ENCODE measurements at places on chromosomes 1 and 21.

DNA sequence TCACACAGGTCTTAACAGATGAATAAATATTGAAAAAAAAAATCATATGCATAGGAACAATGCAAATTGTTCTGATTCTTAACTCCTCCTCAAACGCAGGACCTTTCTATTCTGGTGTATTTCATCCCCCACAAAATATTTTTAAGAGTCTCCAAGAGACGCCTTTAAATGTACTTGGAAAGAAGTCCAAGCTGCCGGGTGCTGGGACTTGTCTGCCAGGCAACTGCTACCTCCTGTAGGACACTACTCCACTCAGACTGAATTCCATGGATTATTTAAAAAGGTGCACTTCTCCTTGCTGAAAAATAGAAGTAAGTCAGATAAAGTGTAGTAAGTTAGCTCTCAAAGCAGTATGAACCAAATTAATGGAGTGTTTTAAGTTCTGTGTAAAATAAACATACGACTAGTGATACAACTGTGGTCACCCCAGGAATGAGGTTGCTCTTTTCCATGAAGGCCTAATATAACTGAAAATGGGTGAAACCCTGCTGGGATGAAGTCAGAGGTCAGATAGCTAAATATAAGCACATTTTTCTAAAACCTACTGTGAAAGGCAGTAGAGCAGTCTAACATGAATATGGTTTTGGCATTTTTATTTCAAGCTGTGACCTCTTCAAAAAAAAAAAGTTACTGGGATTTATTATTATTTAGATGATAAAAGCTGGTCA is 189.2 kb upstream of the PBX1 start:
- no peak for DNase-seq

DNA sequence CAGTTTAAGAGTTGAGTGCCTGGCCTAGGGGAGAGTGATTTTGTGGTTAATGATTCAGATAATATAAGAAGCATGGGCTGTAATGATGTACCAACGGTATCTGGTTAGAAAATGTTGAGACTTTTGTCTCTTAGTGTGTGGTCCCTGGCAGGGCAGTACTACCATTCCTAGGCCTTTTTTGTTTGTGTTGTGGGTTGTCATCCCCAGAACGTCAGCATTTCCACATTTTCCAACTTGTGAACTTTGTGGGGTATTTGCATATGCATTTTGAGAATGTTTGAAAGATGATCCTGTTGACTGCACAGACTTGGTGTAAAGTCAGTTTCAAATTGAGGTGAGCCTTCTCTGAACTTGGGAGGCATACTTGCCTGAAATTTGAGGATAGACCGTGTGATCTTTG is 11.4 kb downstream of the NEK7 start:
- DNase-seq: no peak

- no peak for DNase-seq
Observed at GRCh38 chr1:32759997-32760623, 57.0 kb downstream of the YARS1 start.

- DNase-seq: no peak
Observed at GRCh38 chr1:153646672-153647345, 11.7 kb upstream of the SNAPIN start.

- DNase-seq: no peak
Observed at GRCh38 chr1:93471911-93472310, 24.0 kb downstream of the FNBP1L start.
